ENCODE measurements at places on chromosomes 12 and 14. TPM values are rescaled to one million over a fixed set of nuclear protein-coding genes. Genes with fewer than 3 reads are reported as not detected.

The SUPT16H gene
- total RNA-seq = 125 TPM

The RPS6KL1 gene
- 4.5 TPM for total RNA-seq

The FAM90A1 gene
- not detected for total RNA-seq

The CAPZA3 gene
- not detected for total RNA-seq

The TAS2R42 gene
- total RNA-seq = not detected

The PRKCH gene
- 293 TPM for total RNA-seq

The MYO1H gene
- total RNA-seq = not detected

DNA sequence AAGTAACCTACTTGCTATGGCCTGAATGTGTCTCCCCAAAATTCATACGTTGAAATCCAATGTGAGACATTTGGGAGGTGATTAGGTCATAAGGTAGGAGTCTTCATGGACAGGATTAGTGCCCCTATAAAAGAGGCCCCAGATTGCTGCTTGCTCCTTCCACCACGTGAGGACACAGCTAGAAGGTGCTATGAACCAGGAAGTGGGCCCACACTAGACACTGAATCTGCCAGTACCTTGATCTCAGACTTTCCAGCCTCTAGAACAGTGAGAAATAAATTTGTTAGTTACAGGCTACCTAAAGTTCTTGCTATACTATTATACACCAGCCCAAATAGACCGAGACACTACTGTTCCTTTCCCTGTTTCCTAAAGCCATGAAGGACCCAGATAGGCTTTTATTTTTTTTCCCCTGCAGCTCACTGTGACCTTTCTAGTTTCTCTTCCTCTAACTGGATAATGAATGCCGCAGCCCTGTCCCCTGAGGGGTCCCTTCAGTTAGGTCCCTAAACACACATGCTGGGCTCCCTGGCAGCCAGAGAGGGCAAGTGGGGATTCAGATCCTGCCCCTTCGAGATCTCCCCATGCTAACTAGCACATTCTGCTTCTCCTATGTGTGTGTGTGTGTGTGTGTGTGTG is 19.3 kb downstream of the SLC25A3 start:
- peak overlapping the region; percentile 81 for H3K27ac ChIP-seq
- DNase-seq = no peak
- no peak overlapping the region for H3K4me3 ChIP-seq

DNA sequence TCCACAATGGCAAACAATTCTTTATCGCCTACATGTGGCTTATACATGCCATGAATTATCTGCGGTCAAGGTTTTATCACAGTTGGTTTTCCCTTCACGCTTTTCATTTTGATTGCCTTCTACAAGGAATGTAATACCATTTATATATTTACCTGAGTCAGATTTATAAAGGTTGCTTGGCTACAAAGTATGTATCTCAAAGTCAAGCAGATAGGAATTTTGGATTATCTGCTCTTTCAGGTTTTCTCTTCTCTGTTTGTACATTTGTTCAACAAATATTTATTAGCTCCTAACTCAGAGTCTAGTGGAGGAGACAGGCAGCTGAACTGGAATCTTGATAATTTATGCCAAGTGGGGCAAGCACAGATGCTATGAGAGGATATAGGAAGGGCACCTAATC is 28.5 kb upstream of the CISTR start:
- no peaks in the 10 kb centered on the region for H3K36me3 ChIP-seq
- no peaks in the 10 kb centered on the region for H3K4me1 ChIP-seq
- DNase-seq = no peak

DNA sequence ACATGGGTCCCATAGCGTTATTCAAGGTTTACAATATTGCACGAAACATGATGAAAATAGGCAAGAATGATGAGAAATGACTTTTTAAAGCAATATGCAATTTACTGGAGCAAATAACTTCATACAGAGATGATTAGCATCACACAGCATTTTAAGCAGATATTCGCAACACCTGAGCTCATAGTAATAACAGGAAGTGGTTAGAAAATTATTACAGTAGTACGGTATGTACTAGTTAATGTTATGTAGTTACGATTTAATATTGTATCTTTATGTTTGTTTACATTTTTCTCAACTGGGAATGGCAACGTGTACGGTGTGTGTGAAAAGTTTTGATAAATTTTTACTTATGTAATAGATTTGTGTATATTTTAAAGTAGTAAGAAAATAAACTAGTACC is 102.6 kb downstream of the OSBPL8 start:
- H3K4me3 ChIP-seq = no peak overlapping the region
- H3K4me1 ChIP-seq = peaks cover 12% of the 10 kb centered on the region
- H3K27ac ChIP-seq = peak overlapping the region; percentile 36
- no peaks in the 10 kb centered on the region for H3K27me3 ChIP-seq
- peaks cover 7% of the 10 kb centered on the region for H3K36me3 ChIP-seq
- no peak for DNase-seq

DNA sequence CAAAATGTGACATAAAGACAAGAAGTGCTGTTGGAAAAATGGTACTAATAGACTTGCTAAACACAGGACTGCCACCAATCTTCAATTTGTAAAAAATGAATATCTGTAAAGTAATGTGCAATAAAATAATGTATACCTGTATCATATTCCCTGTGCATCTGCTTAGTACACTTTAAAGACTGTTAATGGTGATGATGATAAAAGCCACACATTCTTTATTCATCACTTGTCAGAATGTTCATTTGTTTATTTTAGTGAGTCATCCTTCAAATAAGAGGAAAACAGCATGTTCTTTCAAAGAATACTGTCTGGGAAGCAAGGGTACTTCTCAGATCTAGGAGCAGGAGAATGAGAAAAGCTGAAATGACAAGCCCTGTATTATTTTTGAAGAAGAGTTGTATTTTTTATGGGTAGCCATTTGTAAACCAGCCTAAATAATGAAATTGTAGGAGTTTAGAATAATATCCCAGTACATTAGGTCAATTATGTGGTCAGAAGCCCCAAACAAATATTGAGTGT is 78.3 kb upstream of the PSMA6 start:
- DNase-seq = no peak
- H3K27me3 ChIP-seq = no peaks in the 10 kb centered on the region
- peaks cover 7% of the 10 kb centered on the region for H3K36me3 ChIP-seq
- H3K27ac ChIP-seq = peak overlapping the region; percentile 42

DNA sequence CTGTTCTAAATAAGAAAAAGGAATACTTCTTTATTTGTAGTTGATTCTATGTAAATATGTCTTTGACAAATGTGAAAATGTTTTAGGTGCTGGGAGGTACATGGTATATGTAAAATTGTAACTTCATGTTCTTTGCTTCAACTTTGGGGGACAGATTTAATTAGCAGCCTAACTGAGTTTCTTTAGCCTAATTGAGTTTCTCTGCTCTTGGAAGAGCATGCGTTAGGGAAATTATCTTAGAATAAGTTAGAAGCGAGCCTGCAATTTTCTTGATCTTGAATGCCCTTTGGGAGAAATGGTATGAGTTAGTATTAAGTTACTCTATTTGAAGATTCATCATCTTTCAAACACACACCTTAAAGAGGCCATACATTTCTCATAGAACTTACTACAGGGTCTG is 194.3 kb downstream of the AEBP2 start:
- H3K4me1 ChIP-seq = no peaks in the 10 kb centered on the region
- H3K27me3 ChIP-seq = no peaks in the 10 kb centered on the region
- H3K4me3 ChIP-seq = no peak overlapping the region
- no peak for DNase-seq
- no peaks in the 10 kb centered on the region for H3K36me3 ChIP-seq

DNA sequence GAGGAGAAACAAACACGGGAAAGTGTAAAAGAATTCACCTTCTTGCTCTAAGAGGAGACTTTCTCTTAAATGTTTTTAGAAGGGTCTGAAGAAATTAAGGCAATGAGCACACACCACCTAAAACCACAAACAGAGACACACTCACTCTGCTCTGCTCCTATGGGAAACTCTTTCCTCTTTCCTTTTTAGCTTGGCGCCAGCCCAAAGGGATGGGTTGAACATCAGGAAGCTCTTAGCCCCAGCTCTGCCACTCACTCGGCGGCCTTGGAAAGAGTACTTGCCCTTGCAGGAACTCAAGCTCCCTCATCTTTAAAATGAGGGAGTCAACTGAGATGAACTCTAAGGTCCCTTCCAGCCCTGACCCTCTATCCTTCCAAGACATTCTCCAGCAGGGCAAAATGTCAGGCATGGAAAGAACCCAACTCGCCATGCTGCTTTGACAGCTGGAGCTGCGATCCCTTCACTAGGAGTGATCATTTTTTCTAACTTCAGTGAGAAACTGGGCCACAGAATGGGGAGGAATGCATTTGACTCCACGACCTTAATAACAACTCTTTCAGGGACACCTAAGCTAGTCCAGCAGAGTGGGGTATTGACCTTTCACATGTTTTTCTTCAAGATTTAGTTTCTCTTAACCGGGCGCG is 980 bp upstream of the RNASE8 start:
- H3K4me3 ChIP-seq = no peak overlapping the region
- H3K36me3 ChIP-seq = no peaks in the 10 kb centered on the region
- H3K27me3 ChIP-seq = peaks cover 8% of the 10 kb centered on the region
- no peak for DNase-seq
- peaks cover 4% of the 10 kb centered on the region for H3K4me1 ChIP-seq

DNA sequence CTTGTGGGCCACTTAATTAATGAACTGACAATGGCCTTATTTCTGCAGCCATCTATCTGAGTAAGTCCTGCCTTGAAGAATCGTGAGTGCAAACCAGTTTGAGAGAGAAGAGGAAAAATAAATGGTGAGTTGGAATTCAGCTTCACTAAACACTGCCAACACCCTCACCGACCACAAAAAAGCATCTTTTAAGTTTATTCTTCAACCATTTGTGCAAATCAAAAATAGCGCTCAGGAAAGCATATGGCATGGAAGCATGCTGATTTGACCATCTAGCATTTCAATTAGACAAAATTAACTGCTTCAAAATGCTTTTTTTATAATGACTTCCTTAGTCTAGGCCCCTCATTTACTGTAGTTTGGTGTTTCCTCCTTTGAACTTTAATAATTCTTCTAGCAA is 294.0 kb downstream of the PPFIA2 start:
- H3K36me3 ChIP-seq = no peaks in the 10 kb centered on the region
- no peaks in the 10 kb centered on the region for H3K27me3 ChIP-seq
- H3K4me3 ChIP-seq = no peak overlapping the region

DNA sequence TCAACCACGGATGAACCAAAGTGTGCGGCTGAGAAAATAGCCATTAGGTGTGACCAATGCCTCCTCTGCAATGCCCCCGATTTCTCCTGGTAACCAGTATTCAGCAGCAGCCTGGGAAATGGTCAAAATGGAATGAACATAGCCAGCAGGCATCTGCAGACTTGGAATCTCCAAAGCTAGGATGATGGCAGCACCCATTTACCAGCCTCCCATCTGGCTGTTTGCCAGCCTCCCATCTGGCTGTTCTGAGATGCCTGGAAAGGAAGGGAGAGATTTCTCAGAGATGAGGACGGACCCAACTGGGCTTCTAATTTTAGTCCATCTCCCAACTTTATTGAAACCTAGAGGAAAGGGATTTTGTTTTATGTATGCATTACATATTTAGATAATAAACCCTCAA is 16.2 kb downstream of the CLMN start:
- no peak for DNase-seq
- peaks cover 17% of the 10 kb centered on the region for H3K27me3 ChIP-seq
- no peaks in the 10 kb centered on the region for H3K36me3 ChIP-seq
- no peaks in the 10 kb centered on the region for H3K4me1 ChIP-seq
- no peak overlapping the region for H3K27ac ChIP-seq

- H3K27ac ChIP-seq = no peak overlapping the region
- H3K27me3 ChIP-seq = peaks cover 43% of the 10 kb centered on the region
Observed at GRCh38 chr12:116887897-116888296, 6.7 kb upstream of the HRK start.

GRCh38 chr12:98470469-98471082 is 44.8 kb upstream of the TMPO start:
- H3K27me3 ChIP-seq = peaks cover 5% of the 10 kb centered on the region
- no peaks in the 10 kb centered on the region for H3K36me3 ChIP-seq
- no peak for DNase-seq
- H3K4me3 ChIP-seq = no peak overlapping the region

DNA sequence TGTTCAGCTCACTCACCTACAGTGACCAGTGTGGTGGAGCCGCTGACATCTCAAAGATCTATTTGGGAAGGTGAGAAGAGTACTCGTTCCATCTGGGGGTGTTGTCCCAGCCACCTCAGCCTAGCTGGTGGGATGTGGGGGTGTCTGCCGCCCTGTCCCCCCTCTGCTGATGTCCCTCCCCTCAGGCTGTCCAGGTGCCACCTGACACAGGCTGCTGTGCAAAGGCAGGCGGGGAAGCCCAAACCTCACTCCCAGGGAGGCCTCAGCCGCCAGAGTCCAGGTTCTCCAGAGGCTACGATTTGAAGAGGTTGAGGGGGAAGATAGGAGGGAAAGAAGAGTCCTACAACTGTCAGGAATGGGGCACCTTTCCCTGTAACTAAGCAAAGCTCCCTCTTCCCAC is 51.3 kb upstream of the FKBP4 start:
- H3K4me3 ChIP-seq = no peak overlapping the region
- no peak for DNase-seq
- H3K27ac ChIP-seq = no peak overlapping the region

DNA sequence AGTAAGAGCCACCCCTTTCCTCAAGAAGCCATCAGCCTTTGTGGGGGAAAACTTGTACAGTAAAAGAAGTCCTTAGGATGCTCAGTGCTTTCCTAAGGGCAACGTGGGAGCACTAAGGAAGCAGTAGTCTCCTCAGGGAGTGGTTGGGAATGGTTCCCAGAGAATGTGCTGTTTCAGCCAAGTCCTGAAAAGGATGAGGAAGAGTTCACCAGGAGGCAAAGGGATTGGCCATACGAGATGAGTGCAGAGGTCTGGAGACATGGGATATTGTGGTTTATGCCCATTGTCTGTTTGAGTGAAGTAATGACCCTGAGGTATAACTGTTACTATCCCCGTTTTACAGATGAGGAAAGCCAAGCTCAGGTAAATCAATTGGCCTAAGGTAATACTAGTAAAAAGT is 86.0 kb upstream of the ATF1 start:
- peaks cover 30% of the 10 kb centered on the region for H3K36me3 ChIP-seq
- DNase-seq = no peak
- H3K27me3 ChIP-seq = no peaks in the 10 kb centered on the region
- H3K4me1 ChIP-seq = no peaks in the 10 kb centered on the region
- no peak overlapping the region for H3K4me3 ChIP-seq

- DNase-seq = no peak
- H3K27ac ChIP-seq = no peak overlapping the region
- H3K36me3 ChIP-seq = no peaks in the 10 kb centered on the region
- H3K4me1 ChIP-seq = no peaks in the 10 kb centered on the region
- H3K4me3 ChIP-seq = no peak overlapping the region
Observed at GRCh38 chr12:88955531-88955930, 375.3 kb upstream of the KITLG start.

- H3K27ac ChIP-seq = no peak overlapping the region
- peaks cover 40% of the 10 kb centered on the region for H3K27me3 ChIP-seq
- H3K36me3 ChIP-seq = no peaks in the 10 kb centered on the region
Observed at GRCh38 chr12:57130941-57131340, 2.7 kb downstream of the LRP1 start.

DNA sequence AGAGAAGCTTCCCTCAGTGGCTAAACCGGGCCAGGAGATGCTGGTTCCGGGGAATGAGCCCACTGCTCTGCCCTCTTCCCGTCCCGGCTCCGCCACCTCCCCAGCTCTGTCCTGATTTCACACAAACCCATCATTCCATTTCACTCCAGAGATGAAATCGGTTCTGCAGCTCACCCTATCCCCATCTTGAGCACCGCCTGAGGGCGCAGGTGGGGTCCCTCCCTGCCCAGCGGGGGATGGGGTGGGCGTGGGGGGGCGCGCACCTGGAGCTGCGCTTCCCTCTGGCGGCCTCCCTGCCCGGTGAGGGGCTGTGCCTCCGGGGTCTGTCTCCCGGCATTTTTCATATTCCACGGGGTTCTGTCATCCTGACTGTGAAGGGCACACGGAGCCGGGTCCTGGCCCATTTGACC is 44.7 kb downstream of the NOC4L start:
- peaks cover 4% of the 10 kb centered on the region for H3K27me3 ChIP-seq
- peaks cover 38% of the 10 kb centered on the region for H3K4me1 ChIP-seq
- H3K36me3 ChIP-seq = peaks cover 25% of the 10 kb centered on the region
- H3K4me3 ChIP-seq = peak overlapping the region; percentile 90
- H3K27ac ChIP-seq = peak overlapping the region; percentile 93

All from activated CD4-positive, alpha-beta T cell treated with anti-CD3 and anti-CD28 coated beads, Interleukin-2, amount 10 ng/mL, durations not matched to agents 7 days and 5 days (primary cell).